Stimulated activated CD4-positive, alpha-beta T cell treated with anti-CD3 and anti-CD28 coated beads, Interleukin-12 subunit alpha, Interleukin-12 subunit beta, amount 100 ng/mL, for 48 hours (primary cell): ENCODE measurements at places on chromosomes 2 and 18.

DNA sequence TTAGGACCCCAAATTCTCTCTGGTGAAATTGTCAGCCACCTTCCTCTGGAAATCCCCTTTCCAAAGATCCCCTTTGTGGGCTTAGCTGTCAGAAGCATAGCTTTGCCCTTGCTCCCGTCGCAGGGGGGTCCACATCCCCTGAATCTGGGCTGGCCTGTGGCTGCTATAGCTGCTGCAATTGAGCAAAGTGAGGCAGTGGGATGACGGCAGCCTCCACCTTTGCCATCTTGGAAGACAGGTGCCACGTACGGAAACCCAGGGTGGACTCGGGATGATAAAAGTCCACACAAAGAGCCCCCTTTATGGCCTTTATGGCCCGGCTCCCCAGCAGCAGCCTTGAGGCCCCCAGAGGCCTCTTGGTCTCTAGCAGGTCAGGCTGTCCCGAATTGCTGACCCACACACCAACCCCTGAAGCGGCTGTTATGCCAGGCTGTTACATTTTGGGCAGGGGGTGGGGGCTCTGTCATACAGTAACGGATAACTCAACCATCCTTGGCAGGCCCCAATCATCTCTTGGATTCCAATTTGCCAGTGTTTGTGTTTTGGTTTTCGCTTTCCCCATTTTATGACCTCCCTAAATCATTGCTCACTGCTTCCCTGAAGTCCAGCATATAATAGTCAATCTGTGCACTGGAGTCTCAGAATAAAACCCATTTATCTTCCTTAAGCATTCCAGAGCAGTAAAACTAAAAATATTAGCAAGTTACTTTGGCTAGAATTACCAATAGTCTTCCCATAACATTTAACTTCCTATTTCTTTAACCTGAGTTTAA is 33.2 kb upstream of the ID2 start:
- no peak for DNase-seq

- DNase-seq: no peak
Measured at GRCh38 chr18:63244607-63245006, 75.0 kb downstream of the BCL2 start.

GRCh38 chr2:240780023-240780700 is 39.9 kb downstream of the KIF1A start:
- DNase-seq: no peak

DNA sequence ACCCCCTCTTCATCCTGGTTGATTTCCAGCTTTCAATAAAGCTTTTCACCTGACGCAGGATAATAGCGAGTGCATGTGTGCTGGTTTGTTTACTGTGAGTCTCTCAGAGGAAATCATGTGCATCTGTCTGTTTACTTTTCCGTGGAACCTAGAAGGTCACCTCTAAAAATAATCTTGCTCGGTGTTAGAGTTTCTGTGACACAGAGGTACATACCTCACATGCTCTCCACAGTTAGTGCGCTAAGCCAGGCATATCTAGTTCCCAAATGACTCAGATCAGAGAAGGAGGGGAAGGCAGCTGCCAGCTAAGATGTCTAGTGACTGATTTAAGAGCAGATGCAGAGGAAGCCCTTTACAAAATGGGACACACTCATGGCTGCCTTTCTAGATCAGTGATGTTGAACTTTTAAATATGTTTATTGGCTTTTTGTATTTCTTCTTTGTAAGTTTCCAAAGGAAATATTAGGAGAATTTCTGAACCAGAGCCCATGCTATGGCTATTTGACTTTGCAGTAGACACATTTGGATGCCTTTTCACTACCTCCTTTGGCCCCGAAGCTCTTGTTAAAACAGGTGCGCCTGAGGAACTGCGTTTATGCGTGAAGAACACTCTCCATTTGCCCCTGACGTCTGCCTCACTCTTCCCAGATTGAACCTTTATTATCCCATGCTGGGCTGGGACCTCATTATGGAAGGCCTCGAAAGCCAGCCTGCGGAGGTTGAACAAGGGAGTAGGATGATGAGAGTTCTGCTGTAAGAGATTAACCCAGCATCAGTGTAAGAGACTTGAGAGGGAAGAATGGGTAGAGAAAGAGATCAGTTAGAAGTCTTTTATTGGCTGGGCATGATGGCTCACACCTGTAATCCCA is 145.6 kb downstream of the FAM161A start:
- DNase-seq: no peak
